Central memory CD4-positive, alpha-beta T cell (primary cell): ENCODE measurements at places on chromosomes 13 and 19.

DNA sequence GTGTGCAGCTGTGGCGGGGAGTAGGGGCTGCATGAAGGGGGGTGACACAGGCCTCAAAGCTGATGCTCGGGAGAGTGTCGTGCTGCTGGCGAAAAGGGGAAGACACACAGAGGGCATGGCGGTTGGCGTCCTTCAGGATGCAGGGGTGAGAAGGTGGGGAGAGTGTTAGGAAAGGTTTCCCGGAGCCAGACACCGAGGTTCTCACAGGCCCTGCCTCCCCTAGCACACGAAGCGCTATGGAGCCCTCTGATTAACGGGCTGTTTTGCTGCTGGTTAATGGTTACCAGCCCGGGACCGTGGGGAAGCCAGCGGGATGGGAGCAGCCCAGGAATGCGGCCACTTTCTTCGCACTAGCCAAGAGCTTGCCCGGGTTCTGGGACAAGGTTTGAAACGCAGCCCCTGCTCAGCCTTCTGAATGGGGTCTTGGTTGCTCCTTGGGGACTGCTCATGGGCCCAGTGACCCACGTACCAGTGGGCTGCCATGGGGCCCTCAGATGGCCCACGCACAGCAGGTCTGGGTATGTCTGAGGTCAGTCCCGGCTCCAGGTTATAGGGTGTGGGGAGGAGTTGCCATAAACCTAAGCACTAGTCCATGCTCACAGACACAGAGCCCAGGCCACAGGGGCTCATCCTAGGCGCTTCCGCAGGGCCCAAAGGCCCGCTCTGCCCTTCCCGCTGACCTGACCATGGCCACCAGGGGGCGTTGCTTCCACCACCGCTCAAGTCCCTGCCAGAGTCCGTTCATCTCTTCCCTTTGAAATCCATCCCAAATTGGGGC lies 31.3 kb upstream of the ISYNA1 start:
- peak; percentile 49 for DNase-seq

GRCh38 chr13:110799246-110800236 lies 86.0 kb downstream of the ING1 start:
- no peak for DNase-seq

- DNase-seq = no peak
Observed at GRCh38 chr13:44523146-44524015, 52.7 kb downstream of the TSC22D1 start.

DNA sequence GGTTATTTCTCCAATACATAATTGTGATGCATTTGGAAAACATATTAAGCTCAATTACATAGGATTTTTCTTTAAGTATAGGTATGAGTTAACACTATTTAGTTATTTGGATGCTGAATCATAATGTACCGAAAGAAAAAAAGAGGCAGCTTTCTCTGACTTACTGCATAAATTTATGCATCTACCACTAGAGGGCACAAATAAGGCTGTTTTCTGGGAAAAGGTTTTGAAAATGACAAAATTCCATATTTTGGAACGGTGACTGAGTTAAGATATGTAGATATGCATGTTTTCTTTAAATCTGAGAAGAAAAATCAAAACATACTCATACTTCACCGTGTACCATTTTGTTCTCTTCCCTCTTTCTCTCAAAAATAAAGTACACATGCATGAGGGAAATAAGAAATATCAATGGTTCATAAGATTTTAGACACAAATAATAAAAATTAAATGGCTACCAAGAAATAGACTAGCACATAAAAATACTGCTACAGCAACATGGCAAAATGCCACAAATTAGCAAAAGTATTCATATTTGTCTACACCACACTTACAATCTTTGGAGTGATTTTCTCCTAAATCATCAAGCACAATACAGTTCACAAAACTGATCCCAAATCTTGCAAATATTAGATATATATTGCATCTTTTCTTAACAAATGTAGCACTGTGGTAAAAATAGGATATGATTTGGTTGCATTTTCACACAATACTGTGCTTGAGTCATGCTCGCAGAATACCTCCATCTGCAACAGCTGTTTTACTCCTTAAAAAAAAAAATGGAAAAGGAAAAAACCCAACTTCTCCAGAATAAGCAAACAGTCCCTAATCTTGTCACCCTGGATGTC lies 260.0 kb downstream of the FGF14 start:
- no peak for DNase-seq

GRCh38 chr19:57934820-57935665 lies at the start of gene ZNF418:
Gene ZNF418 (minus strand): TSS chr19:57935402. CDS start chr19:57933822, 1,580 bp downstream.
- peak; percentile 50 for DNase-seq

DNA sequence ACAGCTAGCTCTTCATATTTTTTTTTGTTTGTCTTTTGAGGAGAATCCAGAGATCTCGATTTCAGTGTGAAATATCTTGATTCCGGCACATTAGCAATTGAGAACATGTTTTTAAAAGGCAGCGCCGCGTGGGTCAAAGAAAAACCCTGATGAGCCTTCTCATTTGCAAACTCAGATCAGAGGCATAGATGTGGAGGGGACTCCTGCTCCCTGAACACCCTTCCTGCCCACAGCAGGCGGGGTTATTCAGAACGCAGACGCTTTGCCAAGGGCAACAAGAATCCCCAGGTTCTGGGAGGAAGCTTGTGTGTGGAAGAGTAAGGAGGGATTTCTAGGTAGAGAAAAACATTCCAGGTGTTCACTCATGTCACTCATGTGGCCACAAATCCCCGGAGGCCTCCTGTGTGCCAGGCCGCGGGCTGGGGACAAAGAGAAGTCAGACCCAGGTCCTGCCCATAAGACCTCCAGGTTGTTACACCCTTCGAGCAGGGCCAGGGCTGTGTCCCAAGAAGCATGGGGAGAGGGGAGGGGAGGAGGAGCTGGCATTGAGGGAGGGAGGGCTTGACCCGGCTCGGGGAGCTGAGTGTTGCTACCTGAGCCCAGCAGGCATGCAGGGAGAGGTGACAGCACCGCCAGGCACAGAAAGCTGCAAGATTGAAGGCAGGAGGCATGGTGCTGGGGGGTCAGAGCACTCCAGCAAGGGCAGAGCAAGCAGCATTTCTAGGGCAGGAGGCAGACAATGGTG lies 15.9 kb upstream of the IGLON5 start:
- no peak for DNase-seq

DNA sequence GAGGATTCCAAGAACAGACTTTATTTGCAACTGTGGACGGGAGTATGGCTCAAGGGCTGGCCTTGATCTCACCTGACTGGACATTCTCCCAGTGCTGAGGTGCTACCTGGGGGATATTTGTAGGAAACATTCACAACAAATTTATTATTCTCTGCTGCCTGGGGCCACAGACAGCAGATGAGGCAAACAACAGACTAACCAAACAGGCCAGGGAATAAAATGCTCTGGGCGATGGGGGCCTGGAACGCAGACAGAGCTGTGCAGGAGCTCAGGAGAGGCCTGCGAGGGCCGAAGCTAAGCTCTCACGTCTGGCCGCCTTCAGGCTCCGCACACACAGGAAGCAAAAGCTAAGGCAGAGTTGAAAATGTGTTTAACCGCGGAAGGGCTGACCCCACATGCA lies 7.8 kb downstream of the PLPP2 start:
- DNase-seq = no peak
